SK-N-SH treated with all-trans-retinoic acid at 6 μM for 48 hours (cell line): ENCODE measurements at places on chromosomes 2 and 18.

DNA sequence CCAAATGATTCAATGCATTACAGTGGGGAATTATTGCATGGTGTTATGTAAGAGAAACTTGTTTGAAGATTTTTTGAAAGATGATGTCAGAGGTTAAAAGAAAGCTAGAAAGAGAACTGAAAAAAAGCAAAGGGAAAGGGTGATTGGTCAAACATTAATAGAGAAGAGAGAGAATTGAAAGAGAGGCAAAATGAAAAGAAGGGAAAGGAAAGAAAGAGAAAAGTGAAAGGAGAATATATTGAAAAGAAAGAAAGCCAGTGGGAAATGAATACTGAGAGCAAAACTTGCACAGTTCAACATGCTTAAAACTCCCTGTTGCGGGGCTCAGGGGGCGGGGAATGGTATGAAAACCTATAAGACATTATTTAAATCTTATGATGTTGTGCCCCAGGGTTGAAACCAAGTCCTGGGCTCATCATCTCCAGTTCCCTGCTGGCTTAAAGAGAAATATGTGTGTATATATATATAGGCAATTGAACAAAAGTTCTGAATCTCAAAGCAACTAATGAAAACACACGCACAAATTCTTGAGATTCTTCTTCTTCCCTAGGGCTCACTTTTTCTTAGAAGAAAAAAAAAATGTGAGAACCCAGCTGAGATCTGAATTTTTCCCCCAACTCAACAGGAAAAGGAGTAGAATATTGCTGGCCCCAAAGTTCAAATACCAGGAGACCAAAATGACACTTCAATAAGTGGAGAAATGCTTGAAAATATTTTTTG is 2045.9 kb upstream of the CELF4 start:
- ATAC-seq, result no peak

GRCh38 chr18:69484699-69485396 is 84.2 kb downstream of the DOK6 start:
- ATAC-seq, result peak; percentile 81

DNA sequence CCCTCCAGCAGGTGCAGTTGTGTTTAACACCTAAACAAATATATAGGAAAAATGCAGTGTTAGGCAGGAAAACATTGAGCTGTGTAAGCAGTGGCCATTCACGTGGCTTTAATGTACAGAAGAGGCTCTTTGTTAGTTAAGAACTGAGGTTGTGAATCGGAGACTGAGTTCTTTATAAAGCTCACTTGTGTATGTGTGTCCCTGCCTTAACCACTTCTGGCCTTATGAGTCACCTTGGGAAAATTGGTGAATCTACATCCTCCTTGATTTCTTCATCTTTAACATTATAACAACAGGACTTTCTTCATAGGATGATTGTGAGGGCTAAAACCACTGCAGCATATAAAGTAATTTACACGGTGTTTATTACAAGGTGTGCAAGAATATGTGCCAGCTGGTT is 188.4 kb upstream of the TPO start:
- no peak for ATAC-seq

- no peak for ATAC-seq
These were observed 287.9 kb downstream of the LPIN1 start for GRCh38 chr2:12034382-12034781.

GRCh38 chr2:239459606-239460005 is 58.8 kb upstream of the HDAC4 start:
- ATAC-seq, result no peak

DNA sequence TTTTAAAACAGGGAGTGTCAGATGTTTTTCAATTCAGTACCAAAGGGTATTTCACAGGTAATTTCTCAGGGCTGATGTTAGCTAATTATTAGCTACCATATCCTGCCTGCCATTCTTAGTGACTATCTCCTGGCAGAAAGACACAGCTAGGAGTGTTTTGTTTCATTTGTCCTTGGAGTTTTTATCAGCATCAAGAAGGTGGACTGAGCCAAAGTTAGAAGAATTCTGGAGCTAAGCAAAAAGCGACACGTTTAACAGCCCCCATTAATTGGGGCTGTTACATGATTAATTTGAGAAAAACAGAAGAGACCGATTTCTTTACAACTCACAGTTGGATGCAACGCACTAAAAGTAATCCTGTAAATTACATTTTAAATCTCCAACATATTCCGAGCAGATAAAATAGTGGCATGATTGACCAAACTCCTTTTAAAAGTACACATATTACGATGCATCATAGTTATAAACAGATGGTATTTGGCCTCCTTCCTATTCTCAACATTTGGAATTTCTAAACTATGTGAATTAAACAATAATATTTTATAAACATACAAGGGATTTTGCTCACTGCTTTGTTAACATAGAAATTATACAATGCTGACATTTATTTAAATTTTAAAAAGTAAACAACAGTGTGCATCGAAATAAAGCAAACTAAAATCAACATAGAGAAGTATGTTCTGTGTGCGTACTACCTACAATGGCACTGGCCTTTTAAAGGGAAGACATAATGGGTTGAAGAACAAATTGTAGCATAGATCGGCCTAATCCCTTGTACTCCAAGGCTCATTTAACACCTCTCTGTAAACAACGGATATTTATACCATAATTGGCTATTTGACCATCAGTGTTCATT is 585.1 kb downstream of the ZEB2 start:
- no peak for ATAC-seq

GRCh38 chr18:55233857-55234256 is 274.6 kb upstream of the CCDC68 start:
- no peak for ATAC-seq

- ATAC-seq, result no peak
These were observed 18.5 kb upstream of the LRATD1 start for GRCh38 chr2:14614017-14614416.

DNA sequence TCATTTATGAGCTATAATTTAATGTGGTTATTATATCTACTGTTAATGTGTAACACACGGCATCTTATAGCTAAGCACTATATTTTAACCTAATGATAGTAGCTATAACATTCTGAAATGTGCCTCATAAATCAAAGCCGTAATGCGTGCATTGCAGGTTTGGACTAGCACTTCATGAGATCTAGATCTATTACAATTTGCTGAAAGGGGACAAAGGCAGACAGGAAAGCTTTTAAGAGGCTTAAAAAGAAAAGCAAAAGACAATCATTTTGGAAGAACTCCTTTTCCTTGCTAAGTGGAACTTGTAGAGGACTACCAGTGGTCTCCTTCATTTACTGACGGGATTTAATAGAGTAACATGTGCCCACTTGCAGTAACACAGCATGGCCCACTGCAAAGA is 213.1 kb downstream of the NBAS start:
- no peak for ATAC-seq

GRCh38 chr2:2840681-2841300 is 509.7 kb upstream of the MYT1L start:
- ATAC-seq, result no peak

- no peak for ATAC-seq
These were observed 20.9 kb upstream of the DNMT3A start for GRCh38 chr2:25362434-25363145.

GRCh38 chr18:50859793-50860555 is 18.9 kb upstream of the ME2 start:
- ATAC-seq, result no peak

DNA sequence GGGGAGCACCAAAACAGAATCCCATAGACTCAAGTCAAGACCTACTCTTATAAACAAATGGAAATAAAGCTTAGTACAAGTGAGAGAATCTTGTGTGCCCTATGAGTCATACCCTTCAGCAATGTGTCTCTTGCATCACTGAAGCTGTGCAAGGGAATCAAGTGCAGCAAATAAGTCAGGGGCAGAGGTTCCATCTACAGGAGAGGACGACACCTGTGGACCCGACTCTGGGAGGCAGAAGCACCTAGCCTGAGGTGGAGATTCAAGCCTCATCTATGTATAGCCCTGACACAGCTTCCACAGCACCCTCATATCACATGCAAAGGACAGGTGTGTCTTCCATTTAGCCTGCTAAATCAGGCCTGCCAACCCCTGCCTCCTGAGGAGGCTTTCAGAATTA is 298.2 kb downstream of the CNTNAP5 start:
- no peak for ATAC-seq

- no peak for ATAC-seq
These were observed 46.3 kb downstream of the TANK start for GRCh38 chr2:161206471-161207032.

GRCh38 chr2:170823088-170823897 is 6.6 kb downstream of the GAD1 start:
- peak; percentile 53 for ATAC-seq

- ATAC-seq, result no peak
These were observed 74.8 kb downstream of the ARHGEF4 start for GRCh38 chr2:130911482-130911881.

DNA sequence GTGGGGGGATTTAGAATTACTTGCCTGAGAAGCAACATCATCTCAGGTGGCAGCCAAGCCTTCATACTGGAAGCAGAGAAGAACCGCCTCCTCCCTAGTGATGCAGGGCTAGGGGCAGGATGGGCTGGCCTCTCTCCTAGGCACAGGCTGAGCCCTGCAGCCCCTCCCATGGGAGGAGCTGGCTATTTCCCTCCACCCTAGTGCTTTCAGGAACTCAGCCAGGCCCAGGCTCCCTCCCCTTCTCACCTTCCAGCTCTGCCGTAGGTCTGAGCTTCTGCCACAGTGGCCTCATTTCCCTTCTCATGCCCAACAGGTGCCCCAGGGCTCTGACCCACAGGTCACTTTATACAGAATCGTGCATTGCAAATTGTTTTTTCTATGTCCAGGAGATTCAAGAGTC is 31.0 kb downstream of the CENPA start:
- ATAC-seq, result no peak

GRCh38 chr2:30141136-30141535 is 5.7 kb upstream of the YPEL5 start:
- no peak for ATAC-seq

DNA sequence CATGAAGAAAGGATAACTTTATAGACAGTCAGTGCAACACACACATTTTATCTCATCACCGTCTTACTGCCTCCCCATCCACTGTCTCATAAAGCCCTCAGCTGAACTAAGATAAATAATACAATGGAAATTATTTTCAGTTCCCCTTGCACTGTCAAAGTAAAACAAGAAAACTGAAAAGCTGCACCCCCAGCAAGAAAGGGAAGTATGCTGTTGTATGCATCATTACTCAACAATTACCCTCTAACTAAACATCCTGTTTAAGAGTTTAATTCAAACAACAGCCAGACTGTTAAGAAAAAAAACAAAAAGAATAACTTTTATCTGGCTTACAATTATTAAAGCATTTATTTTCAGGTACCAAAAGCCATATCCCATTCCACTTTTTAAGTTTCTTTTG is 25.0 kb downstream of the MPPE1 start:
- no peak for ATAC-seq

GRCh38 chr2:71884303-71885042 is 263.2 kb downstream of the CYP26B1 start:
- no peak for ATAC-seq

DNA sequence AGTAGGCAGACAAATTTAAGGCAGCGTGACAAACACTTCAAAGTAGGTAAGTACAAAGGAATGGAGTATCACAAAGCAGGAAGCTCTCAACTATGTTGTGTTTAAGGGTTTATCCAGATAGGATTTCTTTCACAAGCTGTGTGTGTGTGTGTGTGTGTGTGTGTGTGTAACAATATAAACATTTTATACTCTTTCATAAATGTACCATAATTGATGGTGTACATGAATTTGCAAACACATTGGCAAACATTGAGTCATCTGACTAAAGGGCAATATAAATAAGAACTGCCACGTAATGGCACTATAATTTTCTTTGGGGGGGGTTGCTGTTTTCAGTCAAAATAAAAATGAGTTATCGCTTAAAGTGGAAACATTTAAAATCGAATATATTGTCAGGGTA is 1004.4 kb upstream of the DDX18 start:
- no peak for ATAC-seq

DNA sequence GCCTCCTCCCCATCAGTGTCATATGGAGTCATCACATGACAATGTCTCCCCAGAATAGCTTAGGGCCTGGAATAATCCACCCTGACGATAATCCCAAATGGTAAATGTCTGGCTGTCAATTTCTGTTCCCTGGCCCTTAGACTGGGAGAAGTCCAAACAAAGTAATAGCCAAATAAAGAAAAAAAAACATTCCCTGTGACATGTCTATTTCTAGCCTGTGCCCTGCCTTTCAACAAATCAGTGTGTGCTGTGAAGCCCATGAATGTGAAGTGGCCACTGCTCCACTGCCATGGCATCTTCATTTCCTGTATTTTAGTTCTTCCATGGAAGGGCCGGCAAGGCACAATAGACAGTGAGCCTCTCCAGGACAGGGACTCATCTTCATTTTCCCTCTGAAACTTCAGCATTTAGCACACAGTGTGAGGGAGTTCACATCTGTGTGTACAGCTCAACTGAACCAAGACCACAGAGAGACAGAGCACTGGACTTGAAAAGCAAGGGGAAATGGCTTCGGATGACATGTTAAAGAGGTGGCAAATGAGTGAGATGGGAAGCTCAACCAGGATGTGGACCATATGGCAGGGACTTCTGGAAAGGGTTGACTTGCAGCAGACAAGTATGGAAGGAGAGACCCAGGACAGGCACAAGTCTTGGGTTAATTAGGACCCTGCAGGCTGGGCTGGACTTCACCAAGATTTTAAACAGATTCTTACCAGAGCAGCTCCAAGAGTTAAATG is 140.0 kb downstream of the ANTXR1 start:
- no peak for ATAC-seq

- ATAC-seq, result no peak
These were observed 15.0 kb downstream of the ATG16L1 start for GRCh38 chr2:233266481-233266880.

DNA sequence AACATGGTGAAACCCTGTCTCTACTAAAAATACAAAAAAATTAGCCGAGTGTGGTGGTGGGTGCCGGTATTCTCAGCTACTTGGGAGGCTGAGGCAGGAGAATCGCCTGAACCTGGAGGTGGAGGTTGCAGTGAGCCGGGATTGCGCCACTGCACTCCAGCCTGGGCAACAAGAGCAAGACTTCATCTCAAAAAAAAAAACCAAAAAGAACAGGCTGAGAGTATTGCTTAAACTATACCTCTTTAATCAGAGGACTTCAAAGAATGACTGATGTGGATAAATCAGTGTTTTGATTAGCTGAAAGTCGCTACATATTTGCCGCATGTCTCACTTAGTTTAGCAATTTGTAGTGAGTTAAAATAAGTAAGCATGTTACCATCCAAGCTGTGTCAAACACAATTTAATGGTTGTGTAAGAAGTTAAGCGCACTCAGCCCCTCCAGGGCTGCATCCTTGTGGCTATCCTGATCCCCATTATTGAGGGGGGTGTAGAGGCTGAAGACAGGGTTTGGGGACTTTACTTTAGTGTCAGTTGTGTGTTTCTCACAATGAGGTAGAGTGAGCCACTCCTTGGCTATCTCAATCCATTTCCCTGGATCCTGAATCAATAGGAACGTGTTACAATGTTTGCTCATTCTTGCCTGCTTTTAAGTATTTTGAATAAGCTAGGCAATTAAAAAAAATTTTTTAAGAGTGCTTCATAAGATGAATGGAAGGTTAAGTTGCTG is 11.0 kb upstream of the FARP2 start:
- no peak for ATAC-seq

- no peak for ATAC-seq
These were observed 28.9 kb downstream of the LDLRAD4 start for GRCh38 chr18:13247506-13247905.

GRCh38 chr2:241218131-241219029 is 29.9 kb downstream of the ANO7 start:
- ATAC-seq, result peak; percentile 8; the same call in 1 of the 3 replicates

GRCh38 chr2:86623043-86623493 is 597 bp downstream of the RNF103 start:
- ATAC-seq, result peak; percentile 9; the same call in 2 of the 3 replicates

GRCh38 chr2:124610141-124610540 is 585.1 kb downstream of the CNTNAP5 start:
- no peak for ATAC-seq

- ATAC-seq, result no peak
These were observed 634 bp upstream of the DIS3L2 start for GRCh38 chr2:231960810-231961348.
